HTR-8/SVneo (cell line): ENCODE measurements at places on chromosomes 12 and 14.

DNA sequence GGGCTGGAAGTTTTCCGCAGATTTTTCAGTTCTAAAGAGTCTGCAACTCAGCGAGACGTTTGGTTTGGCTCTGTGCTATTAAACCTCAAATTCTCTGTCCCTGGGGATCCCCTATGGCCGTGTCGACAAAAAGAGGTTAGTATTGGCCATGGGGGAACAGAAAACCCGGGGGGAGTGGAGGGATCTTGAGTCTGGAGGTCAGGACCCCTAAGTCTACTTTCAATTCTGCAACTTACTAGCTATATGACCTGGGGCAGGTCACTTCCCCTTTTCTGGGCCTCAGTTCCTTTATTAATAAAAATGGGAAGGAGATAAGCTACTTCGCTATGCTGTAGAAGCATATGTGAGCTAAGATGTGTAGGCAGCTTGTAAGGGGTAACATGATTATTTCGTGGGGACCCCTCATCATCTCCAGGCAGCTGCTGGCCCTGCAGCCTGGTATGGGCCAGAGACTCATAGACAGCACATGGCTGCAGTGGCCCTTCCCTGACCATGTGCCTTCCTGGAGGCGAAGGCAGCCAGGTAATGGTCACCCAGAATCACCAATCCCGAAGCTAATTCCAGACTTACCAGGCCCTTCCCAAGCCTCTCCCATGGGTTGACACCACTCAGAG, 8.6 kb downstream of the ASB2 start:
- no peak for DNase-seq

DNA sequence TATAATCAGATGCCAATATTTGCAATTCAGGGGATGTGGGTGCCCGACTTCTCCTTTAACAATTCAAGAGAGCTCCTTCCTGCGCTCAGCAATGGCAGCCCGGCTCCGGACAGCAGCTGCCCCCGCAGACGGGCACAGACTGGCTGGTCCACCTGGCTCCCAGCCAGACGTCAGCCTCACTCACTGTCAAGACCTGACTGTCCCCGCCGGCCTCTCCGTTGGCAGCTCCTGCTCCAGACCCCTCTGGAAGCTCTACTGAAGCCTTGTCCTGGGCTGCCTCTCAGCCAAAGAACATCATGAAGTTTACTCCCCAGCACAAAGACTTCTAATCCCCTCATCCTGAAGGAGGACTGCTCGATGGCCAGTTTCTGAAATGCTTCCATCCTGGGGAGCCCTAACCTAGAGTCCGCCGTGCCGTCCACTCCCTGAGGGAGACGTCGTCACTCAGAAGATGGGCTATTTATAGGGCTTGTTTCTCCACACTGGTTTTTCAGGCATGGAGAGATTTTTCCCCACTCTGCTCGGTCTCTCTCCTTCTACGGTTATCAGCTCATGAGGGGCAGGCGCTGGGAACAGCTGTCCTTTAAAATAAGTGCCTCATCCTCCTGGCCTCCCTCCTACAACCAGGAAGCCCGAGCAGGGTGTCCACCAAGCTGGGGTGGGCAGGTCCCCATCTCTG, 126.2 kb downstream of the RFLNA start:
- DNase-seq = no peak

- DNase-seq = no peak
Observed at GRCh38 chr12:85155791-85156190, 119.6 kb downstream of the LRRIQ1 start.

DNA sequence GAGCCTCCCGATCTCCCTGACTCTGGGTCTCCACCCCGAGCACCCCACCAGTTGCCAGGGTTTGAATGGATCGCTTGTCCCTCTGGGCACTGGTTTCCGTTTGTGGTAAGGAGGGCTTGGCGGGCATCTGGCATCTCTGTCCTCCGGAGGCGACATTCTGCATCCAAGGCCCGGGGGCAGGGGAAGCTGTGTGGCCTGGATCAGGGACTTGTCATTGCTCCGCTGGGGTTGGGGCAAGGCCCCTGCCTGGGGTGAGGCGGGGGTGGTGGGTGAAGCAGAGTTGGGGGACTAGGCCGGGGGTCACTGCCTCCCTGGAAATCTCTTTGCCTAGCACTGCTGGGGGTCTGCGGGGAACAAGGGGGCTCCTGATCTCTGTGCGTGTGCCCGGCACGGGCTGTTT, 30.2 kb downstream of the KIF26A start:
- no peak for DNase-seq

GRCh38 chr14:58562141-58562540, 75.6 kb upstream of the DACT1 start:
- DNase-seq = no peak

- DNase-seq = no peak
Observed at GRCh38 chr12:65051218-65051617, 69.9 kb downstream of the WIF1 start.

GRCh38 chr12:121874071-121874470, 14.5 kb upstream of the PSMD9 start:
- DNase-seq = no peak

DNA sequence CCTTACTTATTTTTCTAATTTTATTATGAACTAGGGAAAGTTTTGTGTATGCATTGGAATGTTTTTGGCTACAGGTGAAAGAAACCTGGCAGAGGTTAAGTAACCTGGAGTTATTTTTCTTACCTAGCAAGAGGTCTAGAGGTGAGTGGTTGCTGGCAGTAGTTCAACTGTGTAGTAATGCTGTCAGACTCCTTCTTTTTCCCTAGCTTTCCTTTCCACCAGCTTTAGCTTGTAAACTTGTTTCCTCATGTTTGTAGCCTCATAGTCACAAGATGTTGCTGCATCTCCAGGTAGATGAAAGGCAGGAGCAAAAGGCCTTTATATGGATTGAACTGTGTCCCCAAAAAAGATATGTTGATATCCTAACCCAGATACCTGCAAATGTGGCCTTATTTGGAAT, 105.1 kb upstream of the AMIGO2 start:
- no peak for DNase-seq

- no peak for DNase-seq
Observed at GRCh38 chr12:64749461-64750200, 9.6 kb downstream of the GNS start.
